HEK293T (cell line): ENCODE measurements at places on chromosomes 7 and 10.
A peak's percentile ranks its signal among the peaks of the same experiment; 100 is the strongest.

GRCh38 chr7:130733931-130734814, at the start of gene KLF14:
Gene KLF14 (minus strand): TSS chr7:130734207. CDS start chr7:130734033, 174 bp downstream.
- DNase-seq: peak; percentile 61

- DNase-seq: no peak
Observed at GRCh38 chr7:22990588-22990949, 23.4 kb downstream of the HYCC1 start.

GRCh38 chr10:119336599-119336998, 129.2 kb downstream of the GRK5 start:
- no peak for DNase-seq

DNA sequence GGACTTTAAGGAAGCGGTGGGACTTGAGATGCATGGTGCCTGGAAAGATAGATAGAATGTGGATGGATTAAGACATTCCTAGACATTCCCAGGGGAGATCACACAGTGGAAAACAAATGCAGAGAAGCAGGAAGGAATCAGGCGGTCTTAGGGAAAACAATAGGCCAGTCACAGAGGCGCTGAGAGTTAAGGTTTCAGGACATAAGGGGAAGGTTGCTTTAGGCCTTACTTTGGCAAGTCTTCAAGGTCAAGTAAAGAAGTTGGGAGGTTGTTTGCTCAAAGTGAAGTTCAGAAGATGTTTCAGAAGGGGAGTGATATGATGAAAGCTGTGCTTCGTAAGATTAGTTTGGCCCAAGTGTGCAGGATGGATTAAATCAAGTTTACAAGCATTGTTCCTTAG, 109.4 kb downstream of the SUGCT start:
- no peak for DNase-seq

DNA sequence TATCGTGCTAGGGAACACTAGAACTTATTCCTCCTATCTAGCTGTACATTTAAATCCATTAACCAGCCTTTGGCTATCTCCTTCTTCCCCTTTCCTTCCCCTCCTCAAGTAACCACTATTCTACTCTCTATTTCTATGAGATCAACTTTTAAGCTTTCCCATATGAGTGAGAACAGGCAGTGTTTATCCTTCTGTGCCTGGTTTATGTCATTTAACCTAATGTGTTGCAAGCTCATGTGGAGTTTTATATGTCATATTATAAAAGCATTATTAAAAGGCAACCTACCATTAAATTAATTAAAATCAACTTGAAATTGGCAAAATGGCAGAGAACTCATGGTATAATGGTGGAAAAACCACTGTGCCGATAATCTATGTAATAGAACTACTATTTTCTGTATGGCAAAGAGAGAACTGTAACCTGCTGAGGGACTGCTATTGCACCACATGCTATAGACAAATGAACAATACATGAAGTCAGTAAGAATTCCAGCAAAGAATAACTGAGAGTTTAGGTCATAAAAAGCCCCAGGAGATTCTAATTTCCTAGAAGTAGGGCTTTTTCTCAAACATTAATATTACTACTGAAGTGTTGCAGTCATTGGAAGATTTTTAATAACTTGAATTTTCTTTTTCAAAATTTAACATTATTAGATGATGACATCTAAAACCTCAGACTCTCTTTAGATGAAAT, 81.8 kb downstream of the LRRN3 start:
- DNase-seq: no peak

GRCh38 chr7:134613623-134614347, 32.9 kb upstream of the BPGM start:
- no peak for DNase-seq
